Activated CD4-positive, alpha-beta T cell treated with anti-CD3 and anti-CD28 coated beads, Interleukin-2, amount 10 ng/mL, durations not matched to agents 24 days and 14 days (primary cell): ENCODE measurements at places on chromosomes 3 and 15.

DNA sequence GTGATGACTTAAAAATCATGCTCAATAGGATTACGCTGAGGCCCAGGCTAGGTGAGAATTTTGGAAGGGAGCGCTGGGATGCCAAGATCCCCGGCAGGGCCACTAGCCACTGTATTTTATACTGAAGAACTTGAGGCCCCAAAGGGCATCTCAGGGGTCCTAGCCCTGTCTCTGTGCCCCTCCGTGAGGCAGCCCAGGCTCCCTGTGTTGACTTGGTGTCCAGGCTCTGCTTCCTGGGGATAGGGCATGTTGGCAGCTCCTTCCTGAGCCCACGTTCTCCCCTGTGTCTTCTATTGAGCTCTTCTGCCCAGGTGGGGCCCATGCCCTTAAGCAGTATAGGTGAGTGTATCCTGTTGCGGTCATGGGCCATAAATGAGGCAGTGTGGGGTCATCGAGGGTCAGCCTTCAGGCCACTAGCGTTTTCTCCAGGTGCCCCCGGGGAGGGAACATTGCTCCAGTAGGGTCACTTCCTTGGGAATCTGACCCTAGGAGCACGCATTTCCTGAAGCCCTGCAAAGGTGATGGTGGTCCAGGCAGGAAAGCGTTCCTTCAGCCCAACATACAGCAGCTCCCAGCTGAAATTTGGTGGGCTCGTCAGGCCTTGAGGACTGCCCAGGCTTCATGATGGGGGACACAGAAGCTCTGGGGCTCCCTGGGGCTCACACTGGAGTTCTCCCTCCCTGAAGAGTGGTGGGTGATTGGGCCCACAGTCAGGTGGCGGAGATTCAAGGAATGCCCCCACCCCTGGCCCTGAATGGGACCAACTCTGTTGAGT lies 189.4 kb downstream of the UBE3A start:
- no peak for DNase-seq

DNA sequence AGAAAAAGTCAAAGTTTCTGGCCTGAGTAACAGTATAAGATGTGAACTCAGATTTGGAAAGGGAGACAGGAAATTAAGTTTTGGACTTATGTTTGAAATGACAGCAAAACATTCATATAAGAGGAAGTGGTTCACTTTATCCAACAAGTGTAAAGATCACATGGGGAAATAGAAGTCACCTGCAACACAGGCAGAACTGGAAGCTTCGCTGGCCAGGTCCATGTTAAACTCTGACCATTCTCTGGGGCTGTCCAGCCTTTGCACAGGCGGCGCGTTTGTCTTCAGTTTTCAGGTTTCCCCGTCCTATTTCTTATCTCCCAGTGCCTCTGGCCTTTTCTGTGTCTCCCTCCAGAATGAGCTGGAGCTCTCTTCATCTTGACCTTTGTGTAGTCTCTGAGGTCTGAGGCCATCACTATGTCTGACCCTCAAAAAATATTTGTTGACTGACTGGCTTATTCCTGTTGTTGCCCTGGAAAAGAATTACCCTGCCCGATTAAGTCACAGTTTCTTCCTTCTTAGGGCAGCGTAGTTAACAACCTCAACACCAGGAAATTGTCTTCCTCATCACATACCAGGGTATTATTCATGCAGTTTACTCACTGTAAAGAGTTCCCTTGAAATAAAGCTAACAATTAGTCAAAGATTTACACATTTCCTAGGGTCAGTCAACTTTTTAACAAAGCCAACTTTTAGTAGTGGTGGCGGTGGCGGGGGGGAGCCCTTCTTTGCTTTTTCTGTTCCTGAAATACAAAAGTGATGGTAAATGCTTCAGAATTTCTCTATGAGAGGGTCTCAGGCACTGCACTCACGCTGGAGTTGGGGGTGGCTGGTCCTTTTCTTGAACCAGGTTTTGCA lies 959 bp upstream of the RASA2 start:
- DNase-seq = peak; percentile 69

DNA sequence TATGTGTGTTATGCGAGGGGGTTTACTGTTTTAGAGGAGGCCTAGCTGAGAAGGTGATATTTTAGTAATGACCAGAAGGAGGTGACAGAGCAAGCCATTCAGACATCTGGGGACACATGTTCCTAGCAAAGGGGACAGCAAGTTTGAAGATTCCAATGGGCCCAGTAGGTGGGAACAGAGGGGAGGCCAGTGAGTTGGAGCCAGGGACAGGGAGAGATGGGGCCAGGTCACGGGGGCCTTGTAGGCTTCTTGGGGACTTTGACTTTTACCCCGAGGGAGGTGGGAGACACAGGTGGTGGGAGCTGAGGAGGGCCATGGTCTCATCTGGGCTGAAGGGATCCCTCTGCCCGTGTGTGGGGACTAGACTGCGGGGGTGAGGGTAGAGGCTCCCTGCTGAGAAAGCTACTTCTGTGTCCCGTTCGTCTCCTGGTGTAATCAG lies 72.5 kb downstream of the MGLL start:
- no peak for DNase-seq

- no peak for DNase-seq
Observed at GRCh38 chr15:80816936-80817335, 37.8 kb downstream of the CEMIP start.

GRCh38 chr3:104040896-104041295 lies 1325.8 kb upstream of the ALCAM start:
- DNase-seq = no peak

GRCh38 chr3:60274098-60274497 lies 977.2 kb downstream of the FHIT start:
- DNase-seq = no peak

- DNase-seq = no peak
Observed at GRCh38 chr3:31858439-31858838, 122.6 kb downstream of the OSBPL10 start.

DNA sequence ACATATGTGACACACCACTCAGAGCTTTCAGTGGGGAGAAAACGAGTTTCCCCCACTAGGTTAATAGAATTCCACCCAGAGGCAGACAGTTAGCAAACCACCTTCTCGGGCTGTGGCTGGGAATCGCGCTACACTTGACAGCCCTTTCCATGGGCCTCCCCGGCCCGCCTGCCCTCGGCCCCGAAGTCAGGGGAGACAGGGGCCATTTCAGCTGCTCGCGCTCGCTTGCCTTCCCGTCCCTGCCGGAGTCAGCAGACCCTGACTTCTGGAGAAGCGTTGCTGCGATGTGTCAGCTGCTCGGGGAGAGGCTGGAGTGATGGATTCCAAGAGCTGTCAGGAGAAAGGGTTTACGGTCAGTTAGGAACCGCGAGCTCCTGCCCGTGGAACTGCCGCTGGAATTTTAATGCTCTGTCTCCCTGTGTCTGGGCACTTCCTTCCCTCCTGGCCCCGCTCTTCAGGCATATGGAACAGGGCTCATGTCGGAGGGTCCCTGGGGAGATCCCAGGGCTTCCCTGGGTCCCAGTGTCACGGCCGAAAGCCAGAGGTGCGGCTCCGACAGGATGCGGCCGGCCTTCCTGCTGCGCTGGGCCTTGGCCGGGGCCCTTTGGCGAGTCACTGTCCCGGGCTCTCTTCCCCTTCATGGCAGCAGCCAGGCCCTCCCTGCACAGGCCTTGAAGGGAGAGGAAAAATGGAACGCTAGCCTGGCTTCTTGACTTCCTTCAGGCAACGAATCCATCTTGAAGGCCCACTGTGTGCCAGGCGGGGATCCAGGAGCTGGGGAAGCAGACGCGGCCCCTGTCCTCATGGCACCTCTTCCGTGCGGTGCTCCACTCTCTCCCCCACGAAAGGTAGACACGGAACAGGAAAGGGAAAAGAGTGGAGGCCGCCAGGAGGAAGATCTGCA lies 38.4 kb upstream of the VPS8 start:
- DNase-seq = no peak

- DNase-seq = no peak
Observed at GRCh38 chr3:154427685-154428285, 2.2 kb downstream of the GPR149 start.

DNA sequence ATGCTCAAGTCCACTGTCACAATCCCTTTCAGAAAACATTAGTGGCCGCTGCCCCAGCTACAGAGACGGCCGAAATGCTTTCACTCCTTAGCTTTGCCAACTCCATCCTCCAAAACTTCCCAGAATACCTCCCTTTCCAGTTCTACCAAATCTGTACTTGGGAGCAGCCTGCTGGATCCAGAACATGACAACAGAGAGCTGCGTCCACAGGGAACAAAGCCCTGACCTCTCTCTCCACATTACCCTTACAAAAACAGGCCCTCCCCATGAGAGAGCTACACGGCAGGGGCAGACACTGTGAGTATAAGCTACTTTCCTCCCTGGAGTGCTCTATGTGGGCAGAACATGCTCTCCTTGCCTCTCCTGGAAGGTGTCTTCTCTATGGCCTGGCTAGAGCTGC lies 6.3 kb downstream of the RBM15B start:
- no peak for DNase-seq

DNA sequence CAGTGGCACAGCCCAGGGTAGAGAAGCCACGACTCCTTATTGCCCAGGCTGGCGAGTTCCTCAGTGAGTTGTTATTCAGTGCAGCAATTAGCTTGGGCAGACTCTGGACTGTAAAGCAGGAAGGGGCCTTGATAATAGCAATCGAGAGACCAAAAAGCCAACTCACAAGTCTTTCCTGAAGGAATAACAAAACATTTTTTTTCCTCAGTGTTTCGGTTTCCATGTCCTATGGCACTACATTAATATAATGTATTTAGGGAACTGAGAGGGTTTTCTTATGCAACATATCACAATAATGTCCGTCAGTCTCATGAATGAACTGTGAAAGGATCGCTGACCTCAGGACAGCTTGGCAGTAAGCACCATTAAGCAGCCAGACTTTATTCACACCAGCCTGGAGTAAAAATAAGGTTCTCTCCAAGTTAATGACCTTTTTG lies 248.9 kb upstream of the TBL1XR1 start:
- no peak for DNase-seq

- no peak for DNase-seq
Observed at GRCh38 chr3:149809699-149810098, 3.3 kb upstream of the RNF13 start.
